NCI-H1694 treated with DMSO at 0.1 percent for 48 hours (cell line): ENCODE measurements at places on chromosomes 3 and 15.

DNA sequence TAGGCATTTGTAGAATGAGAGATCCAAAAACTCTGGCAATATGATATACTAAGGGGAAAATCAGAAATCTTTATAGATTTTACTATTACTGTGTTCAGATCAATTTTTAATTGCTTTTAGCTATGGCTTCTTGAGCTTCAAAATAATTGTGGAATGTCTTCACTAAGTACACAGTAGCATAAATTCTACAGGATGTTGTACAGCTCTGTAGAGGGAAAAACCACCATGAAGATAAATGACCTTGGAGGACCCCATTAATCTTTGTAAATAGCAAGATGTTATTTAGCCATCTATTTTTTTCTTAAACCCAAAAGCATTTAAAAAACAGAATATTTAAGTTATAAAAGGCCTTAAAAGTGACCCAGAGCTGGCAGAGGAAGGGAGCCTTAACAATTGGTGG lies 43.9 kb upstream of the FNDC3B start:
- no peak for DNase-seq

DNA sequence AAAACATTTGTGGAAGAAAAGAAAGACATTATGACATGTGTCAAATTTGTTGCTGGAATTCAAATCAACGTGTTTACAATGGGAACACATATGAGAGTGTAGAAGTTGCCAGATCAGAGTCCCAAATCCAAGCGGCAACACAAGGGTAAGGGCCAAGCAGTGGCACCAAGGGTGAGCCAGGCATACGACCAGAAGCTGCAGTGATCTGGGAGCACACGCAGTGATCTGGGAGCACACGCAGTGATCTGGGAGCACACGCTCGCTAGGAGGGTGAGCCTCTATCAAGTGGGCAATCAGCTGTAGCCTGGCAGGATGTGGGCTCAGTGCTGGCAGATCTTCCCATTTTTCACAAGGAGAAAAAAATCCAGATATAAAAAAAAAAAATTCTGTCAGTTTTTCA lies 148.2 kb downstream of the TLE3 start:
- DNase-seq, result no peak

DNA sequence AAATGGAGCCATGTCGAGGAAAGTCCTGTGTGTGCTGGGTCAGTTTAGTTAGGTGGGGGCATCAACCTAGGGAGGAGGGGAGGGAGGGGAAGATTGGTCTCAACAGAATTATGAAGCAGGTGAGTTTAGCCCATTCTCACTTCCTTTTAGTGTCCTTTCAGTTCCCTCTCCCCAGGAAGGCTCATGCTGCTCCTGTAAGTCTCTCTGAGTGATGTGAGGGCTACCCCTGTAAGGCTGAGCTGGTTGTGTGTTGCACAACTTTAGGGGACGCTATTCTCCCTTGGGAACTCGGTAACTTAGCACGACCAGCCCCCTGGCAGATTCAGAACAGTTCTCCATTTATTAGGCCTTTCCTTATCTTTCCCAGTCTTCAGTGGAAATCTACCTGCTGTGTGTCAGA lies 21.2 kb downstream of the IL5RA start:
- no peak for DNase-seq

- no peak for DNase-seq
Observed at GRCh38 chr15:101503296-101503599, 13.7 kb upstream of the PCSK6 start.

DNA sequence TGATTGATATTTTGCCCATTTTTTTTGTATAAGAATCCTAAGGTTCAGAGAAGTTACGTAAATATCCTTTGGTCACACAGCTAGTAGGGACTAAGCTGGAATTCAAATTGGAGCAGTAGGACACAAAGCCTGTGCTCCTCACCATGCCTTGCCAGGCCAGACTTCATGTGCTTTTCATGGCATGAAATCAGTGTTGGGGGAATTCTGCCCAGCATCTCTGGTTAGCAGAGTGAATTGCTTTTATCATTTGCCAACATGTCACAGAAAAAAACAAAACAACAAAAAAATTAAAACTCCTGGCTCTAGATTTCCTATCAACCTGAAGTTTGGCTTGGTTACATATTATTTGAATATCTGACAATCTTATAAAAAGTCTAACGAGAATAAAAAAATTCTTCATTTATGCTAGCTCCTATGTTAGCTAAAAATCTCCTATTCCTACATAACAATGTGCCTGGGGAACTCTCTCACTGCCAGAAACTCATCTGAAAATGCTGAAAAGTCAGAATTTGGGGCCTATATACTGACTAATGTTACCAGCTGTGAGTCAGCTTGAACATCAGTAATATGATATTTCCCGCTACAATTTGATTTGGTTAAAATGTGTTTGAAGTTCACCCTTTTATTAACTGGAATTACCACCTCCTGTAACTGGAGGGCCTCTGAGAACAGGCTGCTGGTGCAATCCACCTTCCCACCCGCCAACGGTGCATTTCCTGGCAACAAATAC lies 141.7 kb downstream of the TIGIT start:
- DNase-seq, result no peak

DNA sequence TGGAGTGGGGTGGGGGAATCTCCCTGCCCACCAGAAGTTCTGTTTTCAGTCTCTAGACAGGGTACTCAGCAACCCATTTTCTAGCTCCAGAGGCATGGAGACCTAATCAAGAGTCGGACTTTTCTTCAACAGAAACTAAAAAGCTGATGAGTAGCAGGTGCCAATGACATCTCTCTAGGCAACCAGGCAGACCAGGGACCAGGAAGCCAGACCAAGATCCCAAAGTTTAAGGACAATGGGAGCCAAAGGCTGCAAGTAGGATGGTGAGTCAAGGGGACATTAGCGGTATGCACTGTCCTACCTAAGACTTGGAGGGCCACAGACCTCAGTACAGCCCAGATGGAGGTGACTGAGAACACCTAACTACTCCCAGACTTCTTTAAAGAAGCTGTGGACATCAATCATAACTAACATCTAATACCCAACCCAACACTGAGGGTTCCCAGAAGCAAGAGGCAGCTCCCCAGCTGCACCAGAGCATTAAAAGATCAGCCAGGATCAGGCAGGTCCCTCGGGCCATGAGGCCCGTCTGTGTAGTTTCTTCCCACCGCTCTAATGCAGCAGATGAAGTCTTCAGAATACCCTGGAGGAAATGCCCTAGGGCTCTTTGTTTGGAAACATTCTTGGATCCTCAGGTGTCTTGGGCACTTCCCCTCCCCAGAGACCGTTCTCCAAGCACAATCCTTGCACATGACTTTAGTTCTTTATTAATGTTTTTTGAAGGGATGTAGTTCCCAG lies 979 bp downstream of the CCDC71 start:
- DNase-seq, result no peak

DNA sequence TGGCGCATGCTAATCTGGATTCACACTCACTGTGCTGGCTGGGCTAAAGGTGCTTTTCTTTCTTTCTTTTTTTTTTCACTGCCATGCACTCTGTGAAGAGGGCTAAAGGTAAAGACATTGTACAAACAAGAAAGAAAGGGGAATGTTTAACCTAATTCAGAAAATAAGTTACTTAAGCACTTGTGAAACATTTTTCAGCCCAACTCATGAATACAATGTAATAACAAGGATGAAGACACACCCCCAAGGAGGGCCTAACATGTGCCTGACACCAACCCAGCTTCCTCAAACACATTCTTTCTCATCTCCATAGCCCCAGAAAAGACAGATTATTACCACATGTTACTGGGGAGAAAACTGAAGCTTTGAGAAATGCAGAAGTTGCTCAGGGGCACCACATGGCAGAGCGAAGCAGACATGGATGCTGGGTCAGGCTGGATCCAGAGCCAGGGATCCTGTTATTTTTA lies 5.7 kb downstream of the STIMATE start:
- DNase-seq, result no peak

- DNase-seq, result no peak
Observed at GRCh38 chr3:24191801-24192403, 246.8 kb downstream of the NR1D2 start.

DNA sequence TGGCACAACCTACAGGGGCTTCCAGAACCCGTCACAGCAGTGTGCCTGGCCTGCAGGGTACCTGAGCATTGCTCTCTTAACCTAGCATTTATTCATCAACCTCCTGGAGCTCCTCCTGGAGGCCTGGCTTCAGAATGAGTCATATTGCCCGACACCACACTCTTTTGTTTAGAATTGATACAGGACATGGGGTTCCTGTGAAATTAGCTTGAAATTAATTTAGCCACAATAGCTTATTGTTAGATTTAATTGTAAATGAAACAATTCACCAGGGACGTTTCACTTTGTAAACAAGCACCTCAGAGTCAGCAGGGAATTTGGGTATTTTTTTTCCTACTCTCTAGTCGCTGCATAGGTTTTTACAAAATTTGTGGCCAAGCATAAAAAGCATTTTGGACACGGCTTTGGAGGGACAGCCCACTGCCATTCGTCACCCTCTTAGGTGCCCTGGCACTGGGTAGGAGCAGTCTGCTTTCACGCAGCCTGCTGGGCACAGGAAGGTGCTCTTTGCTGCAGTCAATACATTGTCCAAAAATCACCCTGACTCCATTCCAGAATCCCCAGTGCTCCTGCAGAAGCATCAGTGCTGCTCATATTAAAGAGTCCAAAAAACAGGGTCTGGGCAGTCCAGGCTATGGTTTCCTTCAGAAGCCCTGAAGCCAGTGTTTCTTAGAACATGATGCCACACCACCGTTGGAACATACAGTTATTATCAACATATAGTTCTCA lies 60.8 kb upstream of the MEF2A start:
- DNase-seq, result no peak

- DNase-seq, result no peak
Observed at GRCh38 chr15:38486936-38487335, 33.0 kb downstream of the FAM98B start.

- no peak for DNase-seq
Observed at GRCh38 chr3:52838561-52839267, 3.9 kb upstream of the MUSTN1 start.

DNA sequence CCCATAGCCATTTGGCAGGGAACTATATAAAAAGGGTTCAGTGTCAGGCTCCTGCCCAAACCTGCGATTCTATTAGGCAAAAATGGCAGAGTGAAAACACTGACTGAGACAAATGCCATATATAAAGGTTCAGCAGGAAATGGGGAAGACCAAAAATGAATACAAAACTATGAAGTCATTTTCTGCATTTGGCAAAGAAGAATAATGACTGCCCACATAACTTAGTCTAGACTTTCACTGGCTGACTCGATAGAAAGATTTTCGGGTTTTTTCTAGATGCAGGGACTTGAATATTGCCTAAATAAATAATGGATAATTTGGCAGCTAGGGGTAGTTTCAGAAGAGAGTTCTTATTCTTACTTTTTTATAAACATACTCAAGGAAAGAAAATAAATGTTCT lies 178.0 kb downstream of the TPRG1 start:
- DNase-seq, result no peak

GRCh38 chr3:156371701-156372100 lies 183.2 kb downstream of the SSR3 start:
- no peak for DNase-seq

- DNase-seq, result no peak
Observed at GRCh38 chr3:40908612-40909011, 290.7 kb upstream of the CTNNB1 start.

DNA sequence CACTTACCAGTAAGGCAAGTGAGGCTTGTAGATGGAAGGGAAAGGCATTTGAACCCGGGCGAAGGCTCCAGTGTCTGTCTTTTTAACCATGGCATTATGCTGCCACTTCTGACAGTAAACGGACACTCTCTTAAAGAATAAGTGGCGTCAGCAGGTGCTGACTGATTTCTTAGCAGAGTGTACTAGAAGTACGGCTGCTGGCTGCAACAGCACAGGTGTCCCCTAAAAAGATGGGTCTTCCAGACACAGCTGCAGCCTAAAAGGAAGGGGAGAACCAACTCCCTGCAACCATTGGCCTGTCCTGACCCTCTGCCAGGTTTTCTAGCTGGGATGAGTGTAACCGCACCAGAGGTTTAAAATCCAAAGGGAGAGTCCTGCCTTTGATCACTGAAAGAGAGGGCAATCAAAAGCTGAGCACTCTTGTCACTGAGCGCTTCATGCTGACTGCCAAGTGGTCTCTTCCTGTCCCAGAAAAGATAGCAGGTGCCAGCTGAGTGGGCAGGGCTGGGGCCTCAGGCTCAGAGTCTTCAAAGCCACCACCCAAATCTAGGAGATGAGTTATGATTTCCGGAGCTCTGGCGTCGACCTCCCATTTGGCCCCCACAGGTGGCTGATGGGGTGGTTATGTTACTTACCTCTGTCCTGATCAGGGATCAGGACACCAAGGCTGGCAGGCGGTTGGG lies 255.8 kb downstream of the SLCO3A1 start:
- DNase-seq, result no peak

GRCh38 chr15:81312790-81313543 lies 11.0 kb downstream of the STARD5 start:
- DNase-seq, result no peak

GRCh38 chr15:71806452-71806931 lies 3.9 kb upstream of the NR2E3 start:
- DNase-seq, result no peak

DNA sequence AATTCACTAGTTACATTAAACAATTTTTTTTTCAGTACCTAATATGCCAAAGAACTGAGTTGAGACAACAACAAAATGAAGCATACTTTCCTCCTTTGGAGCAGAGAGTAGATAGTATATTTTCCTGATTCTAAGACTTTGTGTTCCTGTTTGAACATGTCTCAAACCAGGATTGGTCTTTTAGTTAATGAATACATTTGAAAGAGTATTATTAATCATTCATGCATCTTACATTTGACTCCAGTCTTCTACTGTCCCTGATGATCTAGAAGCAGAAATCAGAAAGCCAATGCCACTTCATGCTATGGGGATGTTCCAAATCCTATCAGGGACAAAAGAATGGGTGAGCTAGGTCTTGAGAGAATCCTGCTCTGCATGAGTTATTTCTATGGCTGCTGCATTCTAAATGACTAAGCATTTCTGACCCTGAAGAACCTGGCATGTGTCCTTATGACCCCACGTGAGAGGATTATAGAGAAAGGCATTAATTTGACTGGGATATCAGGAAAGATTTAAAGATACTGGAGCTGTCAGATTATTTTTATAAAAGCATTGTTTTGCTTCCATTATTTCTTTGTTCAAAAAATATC lies 32.9 kb upstream of the MBNL1 start:
- DNase-seq, result no peak

GRCh38 chr15:31360843-31361763 lies 34.5 kb downstream of the KLF13 start:
- DNase-seq, result no peak

DNA sequence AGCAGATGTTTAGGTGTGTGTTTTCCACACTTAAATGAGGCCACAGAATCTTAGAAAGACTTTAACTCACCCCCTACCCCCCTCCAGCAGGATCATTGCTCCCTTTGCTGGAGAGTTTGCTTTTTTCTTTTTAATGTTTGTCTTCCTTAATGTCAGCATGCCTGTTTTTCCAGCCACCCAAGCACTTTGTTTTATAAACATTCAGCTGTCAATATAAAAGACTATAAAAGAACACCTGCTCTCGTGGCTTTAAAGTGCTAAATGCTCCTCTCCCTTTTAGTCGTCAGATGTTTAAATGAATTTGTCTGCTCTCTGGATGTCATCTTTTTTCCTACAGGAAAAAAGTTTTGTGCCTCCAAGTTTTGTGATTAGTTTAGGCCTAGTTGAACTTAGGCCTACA lies 61.7 kb downstream of the SIDT1 start:
- no peak for DNase-seq
